ENCODE measurements at places on chromosomes 13 and 19.

DNA sequence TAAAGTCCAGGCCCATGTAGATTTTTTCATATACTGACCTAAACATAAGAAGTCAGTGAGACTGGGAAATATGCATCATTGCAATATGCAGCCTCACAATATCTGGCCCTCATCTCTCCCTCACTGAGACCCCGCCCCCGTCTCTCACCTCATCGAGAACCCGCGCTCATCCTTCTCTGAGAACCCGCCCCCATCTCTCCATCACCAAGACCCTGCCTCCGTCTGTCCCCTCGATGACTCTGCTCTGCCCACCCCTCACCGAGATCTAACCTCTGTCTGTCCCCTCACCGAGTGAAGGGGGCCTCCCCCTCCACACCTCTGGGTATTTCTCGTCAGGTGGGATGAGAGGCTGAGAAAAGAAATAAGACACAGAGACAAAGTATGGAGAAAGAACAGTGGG lies 20.5 kb upstream of the ZNF846 start:
- no peak for DNase-seq

DNA sequence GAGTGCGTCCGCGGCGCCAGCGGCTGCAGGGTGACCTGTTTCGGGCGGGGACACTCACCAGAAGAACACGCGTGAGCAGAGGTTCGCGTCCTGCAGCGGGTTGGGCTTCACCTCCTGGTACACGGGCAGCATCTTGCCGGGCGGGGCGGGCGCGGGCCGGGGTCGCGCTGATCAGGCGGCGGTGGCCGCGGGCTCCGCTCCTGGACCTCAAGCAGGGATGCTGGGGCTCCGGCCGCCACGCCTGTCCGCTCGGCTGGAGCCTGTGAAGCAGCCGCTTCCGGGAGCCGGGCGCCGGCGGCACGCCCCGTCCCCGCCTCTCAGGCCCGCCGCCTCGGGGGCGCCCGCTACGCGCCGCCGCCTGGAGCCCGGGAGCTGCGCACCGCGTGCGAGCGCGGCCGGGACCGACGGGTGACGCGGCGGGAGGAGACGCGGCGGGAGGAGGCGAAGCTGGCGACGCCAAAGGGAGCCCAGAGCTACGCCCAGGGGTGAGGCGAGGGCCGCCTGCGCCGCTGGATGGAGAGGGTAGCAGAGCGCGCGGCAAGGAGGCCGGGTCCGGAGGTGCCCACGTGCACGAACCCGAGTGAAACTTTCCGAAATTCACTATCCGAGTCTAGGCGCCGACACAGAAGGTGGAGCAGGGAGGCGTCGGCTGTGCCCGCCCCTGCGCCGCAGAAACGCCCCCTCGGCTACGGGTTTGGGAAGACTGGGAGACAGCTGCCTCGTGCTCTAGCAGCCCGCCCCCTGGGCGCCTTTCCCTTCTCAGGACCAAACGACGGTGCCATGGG lies at the start of gene ABCC4:
Gene ABCC4 (minus strand): TSS at position 269 of the 785 bp plus-strand sequence. CDS start 137 bp downstream, at position 132.
- DNase-seq, result peak; percentile 37

DNA sequence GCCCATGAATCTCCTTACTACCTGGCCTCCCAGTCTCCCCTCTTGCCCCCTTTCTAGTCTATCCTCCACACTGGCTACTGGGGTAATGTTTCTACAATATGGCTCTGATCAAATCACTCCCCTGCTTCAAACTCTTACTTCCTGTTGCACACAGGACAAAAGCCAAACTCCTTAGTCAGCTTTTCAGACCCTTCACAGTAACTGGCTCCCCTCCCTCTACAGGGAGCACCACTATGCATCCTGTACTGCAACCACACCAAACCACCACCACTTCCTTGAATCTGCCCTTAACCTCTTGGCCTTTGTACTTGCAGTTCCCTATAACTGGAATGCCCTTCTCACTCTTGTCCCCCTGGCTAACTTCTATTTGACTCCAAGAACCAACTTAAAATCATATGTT lies 32.2 kb downstream of the DEDD2 start:
- DNase-seq, result no peak

GRCh38 chr19:50000038-50000840 lies 24.9 kb downstream of the VRK3 start:
- no peak for DNase-seq

DNA sequence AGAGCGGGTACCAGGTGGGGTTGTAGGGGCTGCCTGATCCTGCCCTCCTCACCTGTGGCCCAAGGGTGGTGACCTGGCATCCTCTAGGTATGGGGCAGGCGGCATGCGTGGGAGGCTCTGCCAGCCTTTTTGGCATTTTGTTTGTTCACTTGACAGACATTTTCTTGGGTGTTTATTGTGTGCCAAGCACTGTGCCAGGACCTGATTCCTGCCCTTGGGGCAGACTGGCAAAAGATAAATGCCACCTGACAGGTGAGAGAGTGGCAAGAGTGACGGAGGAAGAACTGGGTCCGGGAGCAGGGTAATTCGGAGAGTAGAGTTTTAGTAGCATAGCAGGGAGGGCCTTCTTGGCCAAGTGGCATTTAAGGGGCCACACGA lies 6.0 kb downstream of the RAB11B start:
- DNase-seq, result no peak

All from hippocampal formation (tissue), 2 donors.